ENCODE measurements at places on chromosomes 3 and 15.
A peak's percentile ranks its signal among the peaks of the same experiment; 100 is the strongest.

DNA sequence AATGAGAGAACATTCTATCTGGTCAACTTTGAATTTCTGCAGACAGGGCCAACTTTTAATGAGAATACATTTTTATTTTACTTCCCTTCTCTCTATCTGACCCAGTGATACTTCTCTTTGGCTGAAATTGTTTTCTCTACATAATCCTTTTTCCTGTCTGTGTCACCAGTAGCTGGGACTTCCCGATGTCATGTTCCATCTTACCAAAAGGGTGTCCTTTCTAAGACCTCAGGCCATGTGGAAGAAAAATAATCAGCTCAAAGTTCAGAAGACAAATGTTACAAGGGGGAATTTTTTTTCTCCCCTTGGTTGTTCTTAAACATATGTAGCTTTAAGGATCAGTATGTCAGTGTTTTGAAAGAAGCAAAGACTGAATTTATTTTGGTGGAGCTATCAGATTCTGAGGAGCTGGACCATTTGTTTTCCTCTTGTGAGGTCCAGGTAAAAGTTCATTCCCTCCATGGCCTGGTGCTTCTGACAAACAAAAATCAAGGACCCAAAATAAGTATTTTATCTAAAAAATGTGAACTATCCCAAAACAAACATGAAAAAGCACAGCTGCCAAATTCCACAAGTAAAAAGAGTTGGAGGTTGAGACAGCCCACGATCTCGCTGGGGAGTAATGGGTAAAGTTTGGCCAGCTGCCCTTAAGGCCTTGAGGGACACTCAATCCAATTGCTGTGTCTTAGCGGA lies 859.4 kb upstream of the NR2F2 start:
- no peak for DNase-seq

GRCh38 chr3:187281191-187281714 lies 10.3 kb downstream of the MASP1 start:
- peak; percentile 96 for DNase-seq

DNA sequence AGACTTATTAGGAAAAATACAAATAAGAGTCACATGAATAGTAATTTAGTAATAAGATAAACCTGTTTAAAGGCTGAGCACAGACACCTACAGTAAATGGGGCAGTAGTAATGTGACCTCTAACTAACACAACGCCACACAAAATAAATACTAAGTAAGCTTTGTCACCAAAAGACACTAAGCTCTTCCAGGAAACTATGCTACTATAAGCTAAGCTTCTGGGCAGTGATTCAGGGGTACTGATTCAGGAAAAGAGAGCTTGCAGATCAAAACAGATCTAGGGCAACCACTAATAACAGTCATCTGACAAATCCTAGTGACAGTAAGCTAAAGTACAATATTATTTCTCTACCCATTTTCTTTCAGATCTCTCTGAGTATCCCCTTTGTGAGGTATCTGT lies 68.8 kb downstream of the PLOD2 start:
- DNase-seq = peak; percentile 16

DNA sequence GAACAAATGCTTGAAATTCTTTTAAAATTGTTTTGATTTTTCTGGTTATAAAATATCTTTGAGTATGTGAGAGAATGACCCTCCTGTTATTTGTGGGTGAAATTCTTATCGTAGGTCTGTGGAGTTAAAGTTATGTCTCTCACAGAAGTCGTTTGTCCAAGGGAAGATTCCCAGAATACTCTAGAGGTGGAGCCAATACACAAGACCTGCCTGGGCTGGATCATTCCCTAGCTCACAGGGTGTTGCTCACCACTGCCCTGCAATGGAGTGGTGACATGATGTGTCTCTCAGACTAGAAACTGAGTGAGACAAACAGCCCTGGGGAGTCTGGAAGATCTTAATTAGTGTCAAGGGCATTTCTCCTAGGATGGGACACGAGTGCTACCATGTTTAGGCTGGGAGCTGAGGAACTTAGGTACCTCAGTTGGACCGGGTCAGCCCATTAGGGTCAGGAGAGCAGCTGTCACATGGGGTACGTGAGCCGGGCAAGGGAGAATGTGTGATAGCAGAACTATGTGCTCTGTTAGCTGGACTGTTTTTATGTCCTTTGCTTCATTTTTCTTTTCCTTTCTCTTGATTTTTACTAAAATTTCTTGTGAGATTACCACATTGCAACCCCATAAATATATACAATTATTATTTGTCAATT lies 53.6 kb upstream of the MYO5C start:
- DNase-seq = no peak

DNA sequence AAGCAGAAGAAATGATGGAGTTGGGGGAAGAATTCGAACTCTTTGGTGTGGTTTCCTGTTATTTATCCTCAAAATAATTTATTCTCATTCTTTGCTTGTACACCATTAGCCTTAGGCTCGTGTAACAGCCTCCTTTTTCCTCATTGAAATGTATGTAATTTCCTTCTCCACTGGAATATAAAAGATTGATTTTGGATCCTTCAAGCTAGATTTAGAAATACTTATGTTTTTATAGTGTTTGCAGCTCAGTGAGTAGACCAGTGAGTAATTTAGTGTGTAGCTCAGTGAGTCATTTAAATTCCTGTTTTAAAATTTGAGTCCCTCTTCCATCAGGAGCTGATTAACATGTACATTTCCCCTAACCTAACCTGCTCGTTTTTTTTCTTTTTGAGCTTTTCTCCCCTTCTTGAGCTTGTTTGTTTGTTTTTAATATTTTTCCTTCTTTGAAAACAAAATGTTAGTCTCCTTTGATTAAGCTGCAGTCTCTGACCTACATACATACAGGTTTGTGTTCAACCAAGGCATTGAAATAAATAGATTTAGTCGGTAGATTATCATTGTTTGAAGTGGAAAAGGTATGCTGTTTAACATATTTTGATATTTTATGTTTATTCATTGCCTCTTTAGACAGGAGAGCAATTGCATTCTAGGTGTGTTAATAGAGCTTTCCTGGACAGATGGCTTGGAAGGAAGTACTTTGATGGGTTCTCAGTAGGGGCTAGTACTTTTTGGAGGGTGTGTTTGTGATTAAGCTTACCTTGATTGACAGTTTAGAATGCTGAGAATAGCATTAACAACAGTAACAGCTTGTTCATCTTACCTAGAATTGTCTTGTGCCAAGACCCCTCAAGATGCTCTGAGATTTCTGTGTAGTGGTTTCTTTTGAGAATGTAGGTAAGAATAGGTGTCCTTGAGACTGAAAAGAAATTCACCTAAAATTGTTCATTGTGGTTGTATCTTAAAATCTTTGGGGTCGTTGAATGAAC lies 5.9 kb downstream of the USP3 start:
- peak; percentile 81 for DNase-seq

GRCh38 chr3:151404316-151404715 lies 19.8 kb upstream of the P2RY12 start:
- peak; percentile 33 for DNase-seq

DNA sequence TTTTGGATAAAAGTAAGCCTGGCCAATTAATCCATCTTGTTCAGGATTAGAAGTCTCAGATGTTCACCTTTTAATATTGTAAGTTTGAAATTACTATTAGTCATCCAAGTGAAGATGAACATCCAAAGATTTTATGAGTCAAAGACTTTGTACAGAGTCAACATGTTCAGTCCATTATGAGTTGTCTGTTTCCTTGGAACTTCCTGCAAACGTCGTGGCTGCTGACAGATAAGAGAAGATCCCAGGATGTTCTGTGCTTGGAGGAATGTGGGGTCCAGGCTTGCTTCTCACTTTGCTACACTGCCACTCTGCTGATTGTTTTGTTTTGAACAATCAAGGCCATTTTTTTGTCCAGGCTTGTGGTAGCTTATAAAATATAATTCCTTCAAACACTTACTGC lies 74.3 kb upstream of the SLCO2A1 start:
- DNase-seq = peak; percentile 48

GRCh38 chr15:93895976-93896770 lies 335.2 kb upstream of the MCTP2 start:
- no peak for DNase-seq

- peak; percentile 43 for DNase-seq
Measured at GRCh38 chr3:149009732-149010131, 18.4 kb downstream of the GYG1 start.

- no peak for DNase-seq
Measured at GRCh38 chr3:173354124-173354523, 43.4 kb upstream of the NLGN1 start.

DNA sequence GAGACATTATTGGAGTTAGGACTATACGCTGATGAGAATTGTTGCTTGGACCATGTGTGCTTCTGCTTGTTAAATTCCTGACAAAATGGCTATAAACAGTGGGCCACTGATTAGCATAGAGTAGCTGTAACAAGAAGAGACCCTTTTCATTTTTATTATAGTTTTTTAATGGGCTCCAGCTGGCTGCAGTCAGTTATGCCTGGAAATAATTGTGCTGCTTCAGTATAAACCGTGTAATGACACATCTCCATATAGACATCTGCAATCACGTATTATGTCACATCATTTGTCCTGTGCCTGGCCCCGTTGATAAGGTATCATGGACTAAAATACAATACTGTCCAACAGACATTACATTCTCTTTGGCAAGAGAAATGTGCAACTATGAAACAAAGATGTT lies 50.9 kb downstream of the ARPP21 start:
- DNase-seq = no peak

- peak; percentile 90 for DNase-seq
Measured at GRCh38 chr3:132255041-132255745, 62.0 kb upstream of the ACP3 start.

DNA sequence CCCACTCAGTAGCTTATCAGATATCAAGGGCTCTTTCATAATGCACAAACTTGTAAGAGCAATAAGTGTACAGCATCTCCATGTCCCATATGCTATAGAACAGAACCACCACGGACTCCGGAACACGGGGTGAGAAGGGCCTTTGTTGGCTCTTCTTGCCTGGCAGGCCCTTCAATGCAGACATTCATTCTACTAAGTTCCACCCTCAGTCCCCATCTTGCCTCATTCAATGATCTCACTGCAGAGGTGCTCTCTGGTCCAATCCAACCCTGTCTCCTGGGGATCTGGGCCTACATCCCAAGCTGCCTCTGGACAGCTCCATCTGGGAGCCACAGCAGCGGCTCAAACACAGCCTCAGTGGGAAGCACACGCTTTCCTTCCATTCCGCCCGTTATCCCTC lies 16.8 kb downstream of the HACD2 start:
- DNase-seq = no peak

DNA sequence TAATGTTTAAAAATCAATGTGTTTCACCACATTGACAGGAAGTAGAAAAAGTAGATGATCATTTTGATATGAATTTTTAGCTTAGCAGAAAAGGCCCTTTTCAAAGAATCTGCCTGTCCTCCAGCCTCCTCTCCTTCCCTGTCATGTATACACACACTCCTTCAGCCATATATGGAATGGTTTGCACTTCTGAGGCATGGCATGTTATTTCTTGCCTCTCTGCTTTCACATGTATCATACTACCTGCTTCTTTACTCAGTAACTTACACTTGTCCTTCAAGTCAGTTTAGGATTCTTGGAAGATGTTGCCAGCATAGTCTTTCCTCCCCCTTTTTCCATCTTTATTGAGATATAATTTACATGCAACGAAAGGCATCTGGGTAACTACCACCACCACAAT lies 79.0 kb downstream of the REC114 start:
- no peak for DNase-seq

- DNase-seq = no peak
Measured at GRCh38 chr3:29347412-29347811, 66.5 kb downstream of the RBMS3 start.

DNA sequence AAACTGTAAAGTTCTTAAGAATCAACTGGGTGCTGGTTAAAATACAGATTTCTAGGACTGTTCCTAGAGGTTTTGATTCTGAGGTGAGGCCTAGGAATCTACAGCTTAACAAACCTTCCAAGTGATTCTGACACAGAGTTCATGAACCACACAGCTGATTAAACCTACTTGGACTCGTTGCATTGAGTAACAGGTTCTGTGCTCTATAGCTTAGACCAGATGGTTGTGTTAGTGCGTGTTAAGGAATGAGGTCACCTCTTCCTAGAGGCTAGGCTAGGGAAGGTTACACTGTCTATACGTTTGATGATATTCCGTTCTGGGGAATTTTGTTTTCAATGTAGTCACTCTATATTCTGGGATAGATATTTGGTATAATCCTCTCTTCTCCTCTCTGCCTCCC lies 21.9 kb downstream of the EID1 start:
- no peak for DNase-seq

GRCh38 chr3:181253796-181254195 lies 264.3 kb upstream of the DNAJC19 start:
- DNase-seq = no peak

DNA sequence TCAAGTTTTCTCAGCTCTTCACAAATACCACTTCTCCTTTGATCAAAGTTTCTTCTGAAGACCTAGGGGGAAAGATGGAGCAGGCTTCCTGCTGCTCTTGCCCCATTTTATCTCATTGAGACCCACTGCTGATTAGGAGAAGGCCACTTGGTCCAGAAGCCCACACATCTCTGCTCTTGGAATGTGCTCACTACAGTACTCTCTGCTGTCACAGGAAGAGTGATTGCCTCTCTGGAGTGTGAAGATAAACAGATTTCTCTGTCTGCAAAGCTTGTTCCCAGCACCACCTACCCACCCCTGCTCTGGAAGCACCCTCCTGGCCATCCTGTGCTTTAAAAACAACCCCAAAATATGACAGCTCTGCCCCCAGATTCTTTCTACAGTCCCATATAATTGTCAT lies 41.3 kb upstream of the PRTG start:
- no peak for DNase-seq

All from HCEC 1CT (cell line).